ENCODE measurements at places on chromosomes 3 and 15. TPM values are rescaled to one million over a fixed set of nuclear protein-coding genes. Genes with fewer than 3 reads are reported as not detected.
A peak's percentile ranks its signal among the peaks of the same experiment; 100 is the strongest.

GATM gene
- total RNA-seq = 1.3 TPM

CRABP1 gene
- total RNA-seq = not detected

ZMYND10 gene
- total RNA-seq = 4.7 TPM

PIK3R4 gene
- 20.5 TPM for total RNA-seq

SCAMP2 gene
- 19.4 TPM for total RNA-seq

CGGBP1 gene
- 81.8 TPM for total RNA-seq

ZNF35 gene
- total RNA-seq = 28.0 TPM

RARRES1 gene
- 7.8 TPM for total RNA-seq

UBL7 gene
- total RNA-seq = 31.2 TPM

KLHL6 gene
- not detected for total RNA-seq

ADPGK gene
- 69.8 TPM for total RNA-seq

CHRD gene
- 23.9 TPM for total RNA-seq

PPP1R14D gene
- total RNA-seq = not detected

- DNase-seq = peak; percentile 67
Observed at GRCh38 chr3:48564022-48564421, 441 bp upstream of the UCN2 start.

DNA sequence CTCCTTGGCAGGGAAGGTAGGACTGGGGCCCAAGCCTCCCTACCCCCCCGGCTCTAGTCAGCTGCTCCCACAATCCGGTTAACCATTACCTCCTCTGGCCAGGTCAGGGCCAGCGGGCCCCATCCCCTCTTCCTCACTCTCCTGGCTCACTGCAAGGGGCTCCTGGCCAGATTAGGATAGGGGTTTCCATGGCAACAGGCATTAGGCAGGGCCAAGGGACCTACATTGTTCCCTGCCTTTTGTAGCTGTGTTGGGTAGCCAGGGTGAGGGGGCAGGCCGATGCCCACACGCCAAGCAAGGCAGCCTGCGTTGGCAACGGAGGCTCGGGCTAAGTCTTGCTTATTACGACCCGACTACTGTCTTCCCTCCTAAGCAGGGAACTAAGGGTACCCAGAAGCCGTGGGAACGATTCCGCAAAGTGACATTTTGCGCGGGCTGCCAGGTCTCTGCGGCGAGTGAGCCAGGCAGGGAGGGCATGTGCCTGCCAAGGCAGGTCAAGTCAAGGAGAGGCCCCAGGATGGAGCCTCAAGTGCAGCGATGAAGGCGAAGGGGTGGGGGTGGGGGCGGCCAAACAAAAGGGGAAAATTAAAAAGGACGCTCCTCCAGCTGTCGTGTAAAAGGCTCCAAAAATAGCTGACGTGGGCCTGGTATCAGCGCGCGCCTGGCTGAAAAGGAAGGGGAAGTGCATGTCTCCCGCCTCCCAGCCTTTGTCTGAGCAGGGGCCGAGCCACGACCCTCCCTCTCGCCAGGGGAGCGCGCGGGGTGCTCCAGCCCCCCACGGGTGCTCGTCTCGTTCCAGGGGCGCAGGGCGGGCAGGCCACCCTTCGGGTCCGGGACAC is 919 bp downstream of the IDH2 start:
- DNase-seq = peak; percentile 53

DNA sequence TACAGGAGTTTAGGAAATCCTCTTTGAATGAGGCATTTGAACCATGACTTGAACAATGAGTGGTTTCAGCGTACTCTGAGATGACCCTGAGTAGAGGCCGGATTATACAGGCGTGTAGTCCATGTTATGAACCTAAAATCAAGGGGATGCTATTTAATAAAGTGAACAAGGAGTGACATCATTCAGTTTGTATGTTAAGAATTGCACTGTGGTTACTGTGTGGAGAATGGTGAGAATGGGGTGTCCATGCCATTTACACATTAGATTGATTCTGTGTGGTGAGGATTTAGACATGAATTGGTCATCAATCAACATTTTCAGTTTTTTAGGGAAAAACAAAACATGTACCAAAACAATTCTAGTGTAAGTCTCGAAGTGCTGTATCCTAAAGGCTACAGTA is 65.8 kb downstream of the TPRG1 start:
- peak; percentile 44 for DNase-seq

DNA sequence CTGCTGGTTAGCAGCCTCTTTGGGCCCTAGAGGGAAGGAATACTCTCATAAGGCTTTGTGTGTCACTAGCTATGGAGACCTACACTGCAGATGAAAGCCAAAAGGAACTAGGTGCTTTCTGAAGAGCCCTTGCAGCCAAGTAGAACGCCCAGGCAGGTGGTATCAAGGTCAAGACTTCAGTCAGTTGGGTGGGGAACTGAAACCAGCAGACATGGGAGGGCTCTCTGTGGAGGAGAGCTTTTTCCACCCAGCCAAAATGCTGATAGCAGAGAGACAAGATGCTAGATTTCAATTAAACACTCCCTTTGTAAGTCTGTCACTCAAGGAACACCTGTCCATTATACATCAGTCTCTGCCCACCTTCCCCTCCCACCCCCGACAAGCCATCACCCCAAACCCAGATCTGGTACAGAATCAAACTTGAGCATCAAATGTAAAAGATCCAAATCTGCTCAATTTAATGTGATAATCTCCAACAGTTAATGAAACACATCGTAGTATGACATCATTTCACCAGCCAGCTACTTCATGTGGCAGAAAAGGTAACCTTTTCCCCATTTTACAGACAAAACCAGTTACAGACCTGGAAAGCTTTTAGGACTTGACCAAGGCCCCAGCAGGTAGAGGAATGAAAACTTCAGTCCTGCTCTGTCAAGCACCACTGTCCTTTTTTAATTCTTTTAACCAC is 14.6 kb downstream of the MRPS25 start:
- DNase-seq = no peak

DNA sequence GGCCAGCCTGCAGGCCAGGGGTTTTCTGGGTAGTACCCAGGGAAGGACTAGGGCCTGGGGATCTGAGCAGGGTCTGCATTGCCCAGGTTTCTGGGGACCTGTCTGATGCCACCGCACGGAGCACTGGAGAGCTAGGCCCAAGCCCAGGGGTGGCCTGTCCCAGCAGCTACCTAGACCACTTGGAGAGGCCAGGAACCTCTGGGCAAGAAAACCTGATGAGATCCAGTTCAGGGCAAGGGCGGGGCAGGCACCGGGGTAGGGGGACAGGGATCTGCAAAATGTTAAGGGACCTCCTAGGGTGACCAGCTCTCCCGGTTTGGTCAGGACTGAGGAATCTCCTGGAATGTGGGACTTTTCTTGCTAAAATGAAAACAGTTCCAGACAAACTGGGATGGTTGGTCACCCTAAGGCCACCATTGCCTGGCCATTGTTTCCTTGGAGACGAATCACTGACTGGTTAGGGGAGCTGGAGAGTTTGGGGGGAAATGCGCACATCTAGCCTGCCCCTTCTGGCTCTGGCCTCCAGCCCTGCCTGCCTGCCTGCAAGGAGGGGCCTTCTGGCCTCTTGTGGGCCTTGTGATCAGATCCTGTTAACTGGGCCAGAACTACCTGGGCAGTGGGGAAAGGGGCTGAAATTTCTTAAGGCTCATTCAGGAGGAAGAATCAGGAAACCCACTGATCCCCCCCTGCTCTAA is 117.4 kb upstream of the TLE3 start:
- DNase-seq = no peak

GRCh38 chr3:169295912-169296570 is 367.5 kb downstream of the MECOM start:
- no peak for DNase-seq

DNA sequence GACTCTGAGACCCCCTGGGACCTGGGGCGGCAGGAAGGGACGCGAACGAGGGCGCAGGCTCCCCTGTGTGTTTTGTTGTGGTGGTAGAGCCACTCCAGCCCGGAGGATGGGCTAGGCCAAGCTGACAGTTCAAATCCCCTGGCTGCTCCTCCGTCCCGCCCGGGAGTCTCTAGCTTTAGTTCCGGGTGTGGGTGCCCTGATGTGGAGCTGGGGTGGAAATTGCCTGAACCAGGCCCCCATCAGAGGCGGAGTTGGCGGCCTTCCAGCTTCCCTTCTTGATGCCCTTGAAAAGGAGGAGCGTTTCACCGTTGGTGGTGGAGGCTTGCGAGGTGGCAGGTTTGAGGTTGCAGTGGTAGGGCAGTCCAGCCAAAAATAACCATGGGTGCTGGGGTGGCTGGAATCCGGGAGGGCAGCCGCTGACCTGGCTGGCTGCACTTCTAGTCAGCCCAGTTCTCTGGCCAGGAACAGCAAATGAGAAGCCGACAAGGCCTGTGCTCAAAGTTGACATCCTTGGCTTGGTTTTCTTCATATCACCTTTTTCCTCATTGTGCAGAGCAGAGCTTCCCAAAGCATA is 817 bp downstream of the CLK3 start:
- peak; percentile 58 for DNase-seq

GRCh38 chr3:4906107-4906621 is 73.1 kb upstream of the BHLHE40 start:
- peak; percentile 98 for DNase-seq

DNA sequence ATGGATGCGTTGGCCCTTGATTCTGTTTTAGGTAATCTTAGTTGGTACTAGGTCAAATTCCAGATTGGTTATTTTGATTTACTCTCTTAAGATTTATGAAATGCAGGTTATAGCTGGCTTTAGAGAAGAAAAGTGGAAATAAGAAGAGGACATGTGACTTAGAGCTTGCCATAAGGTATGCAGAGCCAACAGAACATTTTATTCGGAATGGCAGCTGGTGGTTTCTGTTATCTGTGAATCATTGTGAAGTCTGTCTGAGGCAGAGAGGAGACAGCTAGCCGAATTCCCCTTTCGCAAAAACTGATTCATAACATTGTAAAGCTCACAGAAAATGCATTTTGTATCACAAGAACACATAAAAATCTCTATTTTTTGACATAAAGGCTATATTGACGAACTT is 82.1 kb downstream of the FILIP1L start:
- DNase-seq = peak; percentile 77

- DNase-seq = no peak
Observed at GRCh38 chr15:69704700-69705099, 252.1 kb downstream of the RPLP1 start.

GRCh38 chr3:65483480-65483879 is 555.2 kb downstream of the MAGI1 start:
- DNase-seq = no peak

GRCh38 chr3:118813472-118813871 is 221.2 kb downstream of the IGSF11 start:
- no peak for DNase-seq

DNA sequence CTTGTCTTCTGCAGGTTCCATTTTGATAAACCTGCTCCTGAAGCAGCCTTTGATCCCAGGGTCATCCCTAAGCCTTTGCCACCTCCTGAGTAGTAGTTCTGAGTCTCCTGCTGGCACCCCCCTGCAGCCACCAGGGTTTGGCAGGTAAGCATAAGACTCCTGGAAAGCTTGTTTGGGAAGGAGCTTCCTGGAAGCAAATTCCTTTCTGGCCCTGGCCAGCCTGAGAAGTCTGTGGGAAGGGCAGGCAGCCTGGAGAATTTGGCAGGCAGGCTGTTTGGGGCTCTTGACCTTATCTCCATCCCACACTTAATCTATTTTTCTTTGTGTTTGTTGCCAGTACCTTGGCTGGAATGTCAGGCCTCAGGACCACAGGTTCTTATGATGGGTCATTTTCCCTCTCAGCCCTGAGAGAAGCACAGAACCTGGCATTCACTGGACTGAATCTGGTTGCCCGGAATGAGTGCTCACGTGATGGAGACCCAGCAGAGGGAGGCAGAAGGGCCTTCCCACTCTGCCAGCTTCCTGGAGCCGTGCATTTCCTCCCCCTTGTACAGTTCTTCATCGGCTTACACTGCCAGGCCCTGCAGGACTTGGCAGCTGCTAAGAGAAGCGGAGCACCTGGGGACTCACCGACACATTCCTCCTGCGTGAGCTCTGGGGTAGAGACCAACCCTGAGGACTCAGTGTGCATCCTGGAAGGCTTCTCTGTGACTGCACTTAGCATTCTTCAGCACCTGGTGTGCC is 13.4 kb downstream of the ATRIP start:
- DNase-seq = no peak

DNA sequence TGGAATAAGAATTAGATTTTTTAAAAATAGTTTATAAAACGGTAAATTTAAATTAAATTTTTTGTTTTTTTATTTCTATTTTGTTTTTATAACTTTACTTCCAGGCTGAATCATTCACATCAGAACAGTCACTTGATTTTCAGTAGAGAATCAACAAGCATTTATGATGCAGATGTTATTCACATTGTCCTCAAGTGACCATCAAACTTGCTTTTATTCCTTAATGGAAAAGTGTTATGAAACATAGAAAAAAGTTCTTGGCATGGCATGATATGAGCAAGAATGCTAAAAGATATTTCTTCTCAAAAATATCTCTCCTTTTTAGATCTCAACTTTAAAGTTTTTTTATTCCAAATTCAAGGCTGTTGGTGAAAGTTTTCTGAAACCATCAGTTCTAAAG is 70.9 kb upstream of the TGFBR2 start:
- no peak for DNase-seq

DNA sequence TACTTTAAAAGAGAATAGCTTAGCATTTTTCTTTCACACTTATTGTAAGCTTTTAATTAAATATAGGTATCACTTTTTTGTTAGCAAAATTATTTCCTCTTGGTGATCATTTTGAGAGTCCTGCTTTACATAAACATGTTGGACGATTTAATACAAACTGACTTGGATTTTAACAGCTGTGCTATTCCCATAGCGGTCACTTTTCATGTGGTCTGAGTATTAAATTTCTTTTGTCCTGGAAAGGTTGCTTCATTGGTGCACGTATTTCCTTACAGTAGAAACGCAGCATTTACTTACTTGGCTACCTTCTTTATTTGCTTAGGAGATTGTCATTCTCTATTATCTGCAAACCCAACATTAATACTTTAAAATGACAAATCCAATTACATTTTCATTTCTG is 109.4 kb downstream of the ATG7 start:
- DNase-seq = no peak

DNA sequence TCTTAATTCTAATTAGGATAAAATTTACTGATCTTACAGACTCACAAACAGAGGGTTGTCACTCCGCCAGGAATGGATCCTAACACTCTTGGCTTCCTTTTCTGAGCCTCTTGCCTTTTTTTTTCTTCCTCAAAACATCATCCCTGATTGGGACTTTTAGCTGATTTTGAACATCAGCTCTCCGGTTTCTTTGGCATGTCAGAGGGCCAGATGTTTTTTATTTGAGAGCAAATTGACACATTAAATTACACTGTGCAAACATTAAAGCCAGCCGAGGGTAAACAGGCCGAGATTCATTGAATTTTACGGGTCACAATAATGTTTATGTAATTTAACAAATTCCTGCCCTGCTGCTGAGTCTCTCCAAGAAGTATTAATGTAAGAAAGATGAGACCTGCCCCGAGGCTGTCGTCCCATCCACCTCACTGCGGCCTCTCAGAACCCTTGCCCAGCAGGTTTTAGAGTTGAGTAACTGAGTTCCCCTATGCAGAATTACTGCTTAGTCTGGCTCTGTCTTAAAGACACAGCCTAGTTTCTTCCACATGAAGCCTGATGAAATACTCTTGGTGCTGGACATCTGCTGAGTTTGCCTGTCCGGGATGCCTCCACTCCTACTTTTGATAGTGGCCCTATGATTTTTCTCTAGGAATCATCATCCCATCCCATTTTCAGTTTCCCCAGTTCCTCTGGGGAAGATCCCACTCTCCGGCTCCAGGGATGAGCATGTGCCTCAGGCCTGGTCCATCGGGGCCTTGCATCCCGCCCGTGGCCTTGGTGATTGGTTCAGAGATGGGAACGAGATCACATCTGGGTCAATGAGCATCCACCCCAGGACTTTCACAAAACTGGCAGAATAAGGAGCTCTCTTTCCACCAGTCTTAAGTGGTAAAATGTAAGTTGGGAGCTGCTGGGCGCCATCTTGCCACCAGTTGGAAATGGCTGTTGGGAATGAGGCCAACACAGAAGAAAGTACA is 226.6 kb upstream of the TLE3 start:
- DNase-seq = peak; percentile 15

- no peak for DNase-seq
Observed at GRCh38 chr3:30256474-30256873, 349.9 kb upstream of the TGFBR2 start.

GRCh38 chr15:101175401-101175800 is 76.4 kb downstream of the CHSY1 start:
- DNase-seq = no peak

Data from renal cortical epithelial cell (primary cell).